ENCODE measurements at places on chromosomes 12 and 14. TPM values are rescaled to one million over a fixed set of nuclear protein-coding genes. Genes with fewer than 3 reads are reported as not detected.

- no peak for DNase-seq
- H3K36me3 ChIP-seq = no peaks in the 10 kb centered on the region
- no peaks in the 10 kb centered on the region for H3K27me3 ChIP-seq
- H3K4me3 ChIP-seq = no peak overlapping the region
- H3K4me1 ChIP-seq = no peaks in the 10 kb centered on the region
Measured at GRCh38 chr12:123867141-123867540, 105.0 kb downstream of the DNAH10 start.

GRCh38 chr12:64430886-64431285, 21.0 kb upstream of the TBK1 start:
- no peaks in the 10 kb centered on the region for H3K4me1 ChIP-seq
- no peak for DNase-seq
- H3K27ac ChIP-seq = no peak overlapping the region

- H3K4me3 ChIP-seq = no peak overlapping the region
- no peaks in the 10 kb centered on the region for H3K36me3 ChIP-seq
- H3K27ac ChIP-seq = peak overlapping the region; percentile 93
- peaks cover 43% of the 10 kb centered on the region for H3K4me1 ChIP-seq
Measured at GRCh38 chr14:49999146-49999761, 106.4 kb downstream of the ARF6 start.

Gene SLC10A1
- total RNA-seq = not detected

DNA sequence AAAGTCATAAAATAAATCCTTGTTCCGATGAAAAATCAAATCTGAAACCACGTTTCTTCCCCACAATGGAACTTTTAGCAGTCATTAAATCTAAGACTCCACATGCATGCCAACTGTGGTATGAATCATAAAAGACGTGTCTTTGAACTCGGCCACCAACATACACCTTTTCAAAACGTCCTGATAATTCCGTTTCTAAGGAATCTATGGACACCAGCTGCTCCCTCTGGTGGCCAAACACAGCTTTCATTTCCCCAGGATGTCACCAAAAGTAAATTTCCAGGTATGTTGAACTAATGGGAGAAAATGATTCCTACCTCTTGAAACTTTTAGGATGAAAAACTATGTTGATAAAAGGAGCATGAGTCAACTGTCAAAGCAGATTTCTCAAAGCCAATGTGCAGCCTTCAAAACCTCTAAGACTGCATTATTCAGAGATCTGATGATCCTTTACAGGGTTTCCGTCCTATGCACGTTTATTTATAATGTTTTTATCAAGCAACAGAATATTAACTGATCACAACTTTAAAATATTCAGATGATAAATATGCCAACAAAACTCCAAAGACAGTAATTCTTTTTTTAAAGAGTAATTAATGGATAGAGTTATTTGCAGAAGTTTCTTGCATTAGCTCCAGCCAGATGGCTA, 96.2 kb downstream of the CIT start:
- no peak for DNase-seq
- no peak overlapping the region for H3K4me3 ChIP-seq
- H3K27ac ChIP-seq = no peak overlapping the region
- no peaks in the 10 kb centered on the region for H3K27me3 ChIP-seq
- H3K4me1 ChIP-seq = no peaks in the 10 kb centered on the region
- H3K36me3 ChIP-seq = no peaks in the 10 kb centered on the region
